Activated CD8-positive, alpha-beta memory T cell treated with anti-CD3 and anti-CD28 coated beads for 1 hour (primary cell): ENCODE measurements at places on chromosomes 2 and 18.

- DNase-seq, result no peak
Measured at GRCh38 chr18:75076286-75076685, 132.7 kb downstream of the PTGR3 start.

DNA sequence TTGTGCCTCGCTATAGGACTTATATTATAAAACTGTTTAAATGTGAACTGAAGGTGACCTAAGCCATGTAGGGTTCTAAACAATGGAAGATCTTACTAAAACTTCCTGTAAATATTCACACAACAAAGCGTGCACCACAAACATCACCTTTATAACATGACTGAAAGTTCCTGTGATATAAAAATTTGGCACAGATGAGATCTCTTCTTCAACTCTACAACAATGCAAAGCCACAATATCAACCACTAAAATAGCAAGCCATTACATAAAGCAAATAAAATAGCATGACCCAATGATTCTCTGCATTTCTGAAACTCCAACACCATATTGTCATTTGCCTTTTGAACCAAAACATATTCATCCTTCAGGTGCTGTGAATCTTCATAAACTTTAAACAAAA is 3.5 kb downstream of the YES1 start:
- DNase-seq, result no peak

- no peak for DNase-seq
Measured at GRCh38 chr2:237389831-237390230, 24.1 kb downstream of the COL6A3 start.

DNA sequence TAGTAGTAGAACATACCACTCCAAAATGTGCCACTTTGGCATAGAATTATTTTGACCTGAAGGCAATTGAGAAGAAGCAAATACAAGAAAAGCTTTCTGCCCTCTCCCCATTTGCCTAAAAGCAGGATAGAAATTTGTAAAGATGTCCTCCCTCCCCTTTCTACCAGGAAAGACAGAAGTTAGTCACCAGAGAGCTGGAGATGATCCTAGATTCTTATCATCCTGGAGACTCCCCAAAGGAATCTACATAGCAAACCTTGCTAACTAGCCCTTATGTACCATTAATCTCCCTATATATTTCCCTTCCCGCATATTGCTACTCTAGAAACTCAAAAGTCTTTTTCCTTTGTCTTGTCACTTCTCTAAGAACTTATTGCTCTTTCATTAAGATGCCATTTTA is 12.6 kb upstream of the TMEM37 start:
- no peak for DNase-seq

- no peak for DNase-seq
Measured at GRCh38 chr2:40725040-40725439, 273.1 kb upstream of the SLC8A1 start.

DNA sequence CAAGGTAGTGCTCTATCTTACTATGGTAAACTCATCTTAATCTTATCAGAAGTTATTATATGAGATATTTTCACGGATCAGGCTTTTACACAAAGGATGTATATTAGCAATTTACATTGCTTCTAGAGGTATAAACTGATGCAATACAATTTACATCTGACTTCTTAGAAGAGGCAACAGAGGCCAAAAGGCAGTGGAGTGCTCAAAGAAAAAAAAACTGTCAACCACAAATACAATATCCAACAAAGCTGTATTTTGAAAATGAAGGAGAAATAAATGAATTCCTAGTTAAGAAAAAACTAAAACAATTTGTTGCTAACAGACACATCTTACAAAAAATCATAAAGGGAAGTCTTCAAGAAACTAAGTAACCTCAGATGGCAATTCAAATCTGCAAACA is 1031.5 kb upstream of the CNTNAP5 start:
- DNase-seq, result no peak
